ENCODE measurements at places on chromosomes 4 and X. TPM values are rescaled to one million over a fixed set of nuclear protein-coding genes. Genes with fewer than 3 reads are reported as not detected.
A peak's percentile ranks its signal among the peaks of the same experiment; 100 is the strongest.

GRCh38 chrX:54926978-54927377 is 6.4 kb downstream of the TRO start:
- H3K27me3 ChIP-seq = no peaks in the 10 kb centered on the region
- H3K36me3 ChIP-seq = no peaks in the 10 kb centered on the region
- H3K4me3 ChIP-seq = no peak overlapping the region

DNA sequence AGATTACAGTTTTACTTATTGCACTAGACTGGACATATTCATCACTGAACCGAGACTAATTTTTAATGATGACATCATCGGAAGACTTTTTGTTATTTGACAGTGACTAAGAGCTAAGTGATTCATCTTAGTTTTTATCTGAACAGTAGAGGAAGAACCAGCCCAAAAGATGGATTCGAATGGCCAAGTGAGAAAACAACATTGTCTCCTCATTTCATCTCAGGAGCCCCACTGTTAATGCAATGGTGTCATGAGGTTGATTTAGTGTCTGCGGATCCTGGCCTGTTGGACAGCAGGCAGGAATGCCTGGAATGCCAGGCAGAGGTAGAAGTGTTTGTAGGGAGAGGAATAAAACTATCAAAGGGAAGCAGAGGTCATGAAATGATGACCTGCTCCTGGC is 37.8 kb upstream of the HPF1 start:
- H3K4me1 ChIP-seq = no peaks in the 10 kb centered on the region
- no peaks in the 10 kb centered on the region for H3K27me3 ChIP-seq
- no peak for DNase-seq
- H3K4me3 ChIP-seq = no peak overlapping the region
- no peaks in the 10 kb centered on the region for H3K36me3 ChIP-seq
- no peak overlapping the region for H3K27ac ChIP-seq

GRCh38 chr4:124278477-124278876 is 434.1 kb downstream of the ANKRD50 start:
- H3K4me1 ChIP-seq = no peaks in the 10 kb centered on the region
- H3K36me3 ChIP-seq = no peaks in the 10 kb centered on the region
- H3K4me3 ChIP-seq = no peak overlapping the region
- no peaks in the 10 kb centered on the region for H3K27me3 ChIP-seq

- no peaks in the 10 kb centered on the region for H3K36me3 ChIP-seq
- DNase-seq = no peak
- H3K27ac ChIP-seq = no peak overlapping the region
These were observed 90.4 kb downstream of the ZC4H2 start for GRCh38 chrX:64885850-64886249.

The MAGEA4 gene
- not detected for total RNA-seq

DNA sequence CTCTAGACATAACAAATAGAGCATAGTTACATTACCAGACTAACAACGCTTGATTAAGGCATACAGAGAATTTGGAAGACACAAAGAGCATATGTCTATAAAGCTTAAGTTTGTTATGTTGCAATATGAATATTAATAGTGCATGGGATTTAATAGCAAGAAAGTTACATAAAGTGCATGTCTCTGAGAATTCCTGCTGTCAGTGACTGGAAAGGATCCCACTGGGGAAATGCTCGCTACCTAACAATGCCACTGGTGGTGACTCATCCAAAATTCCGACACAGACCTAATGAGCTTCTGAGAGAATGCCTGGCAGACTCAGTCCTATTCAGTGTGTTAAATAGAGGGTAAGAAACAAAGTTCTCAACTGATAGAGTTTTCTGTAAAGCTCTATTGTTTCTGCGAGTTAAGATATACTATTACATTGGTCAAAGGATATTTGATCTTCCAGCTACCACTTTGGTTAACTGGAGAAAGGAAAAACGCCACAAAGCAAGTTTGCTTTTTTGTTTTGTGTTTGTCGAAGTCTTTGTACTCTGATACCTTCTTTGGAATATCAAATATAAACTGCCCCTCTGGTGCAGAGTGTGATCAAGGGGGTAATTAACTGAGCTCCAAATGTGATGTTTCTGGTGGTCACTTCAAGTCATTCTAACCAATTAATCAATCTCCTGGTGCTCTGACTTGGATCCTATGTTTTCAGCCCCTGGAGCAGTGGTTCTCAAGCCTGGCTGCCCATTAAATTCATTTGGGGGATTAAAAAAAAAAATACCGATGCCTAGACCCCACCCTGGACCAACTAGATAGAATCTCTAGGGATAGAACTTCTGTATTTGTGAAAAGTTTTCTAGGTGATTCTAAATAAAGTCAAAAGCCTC is 107.9 kb downstream of the PALLD start:
- DNase-seq = no peak
- no peaks in the 10 kb centered on the region for H3K4me1 ChIP-seq
- no peak overlapping the region for H3K27ac ChIP-seq
- no peaks in the 10 kb centered on the region for H3K27me3 ChIP-seq
- no peaks in the 10 kb centered on the region for H3K36me3 ChIP-seq
- no peak overlapping the region for H3K4me3 ChIP-seq

GRCh38 chrX:96004386-96004785 is 680.3 kb upstream of the DIAPH2 start:
- H3K27ac ChIP-seq = no peak overlapping the region
- DNase-seq = no peak
- no peaks in the 10 kb centered on the region for H3K4me1 ChIP-seq
- H3K4me3 ChIP-seq = no peak overlapping the region

DNA sequence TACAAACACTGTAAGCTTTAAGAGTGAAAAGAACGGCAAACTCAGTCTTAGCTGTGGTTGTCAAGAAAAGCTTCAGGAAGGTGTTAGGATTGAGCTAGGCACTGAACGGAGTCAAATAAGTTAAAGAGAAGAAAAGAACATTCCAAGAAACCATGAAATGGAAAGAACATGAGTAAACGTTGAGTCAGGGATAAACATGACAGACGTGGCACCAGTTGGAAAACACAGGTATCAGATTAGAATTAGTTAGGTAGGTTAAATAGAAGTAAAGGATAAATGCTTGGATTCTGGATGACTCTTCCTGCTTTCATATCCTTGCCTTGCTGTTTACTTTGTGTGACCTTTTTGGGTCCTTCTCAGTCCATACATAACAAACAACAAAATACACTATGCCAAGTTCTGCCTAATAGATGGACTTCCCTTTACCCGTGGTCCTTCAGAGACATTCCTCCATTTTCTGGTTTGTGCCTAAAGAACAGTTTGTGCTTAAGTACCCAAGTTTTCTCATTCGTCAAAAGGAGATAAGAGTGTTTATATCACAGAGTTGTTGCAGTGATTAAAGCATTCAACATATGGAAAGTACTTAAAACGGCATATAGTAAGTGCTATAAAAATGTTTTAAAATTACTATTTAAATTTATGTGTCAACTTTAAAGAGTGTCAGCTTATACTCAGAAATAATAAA is 446.9 kb downstream of the TMA16 start:
- no peaks in the 10 kb centered on the region for H3K36me3 ChIP-seq
- no peak for DNase-seq
- no peaks in the 10 kb centered on the region for H3K4me1 ChIP-seq
- H3K27me3 ChIP-seq = no peaks in the 10 kb centered on the region
- no peak overlapping the region for H3K4me3 ChIP-seq

The C4orf33 gene
- 19.2 TPM for total RNA-seq

DNA sequence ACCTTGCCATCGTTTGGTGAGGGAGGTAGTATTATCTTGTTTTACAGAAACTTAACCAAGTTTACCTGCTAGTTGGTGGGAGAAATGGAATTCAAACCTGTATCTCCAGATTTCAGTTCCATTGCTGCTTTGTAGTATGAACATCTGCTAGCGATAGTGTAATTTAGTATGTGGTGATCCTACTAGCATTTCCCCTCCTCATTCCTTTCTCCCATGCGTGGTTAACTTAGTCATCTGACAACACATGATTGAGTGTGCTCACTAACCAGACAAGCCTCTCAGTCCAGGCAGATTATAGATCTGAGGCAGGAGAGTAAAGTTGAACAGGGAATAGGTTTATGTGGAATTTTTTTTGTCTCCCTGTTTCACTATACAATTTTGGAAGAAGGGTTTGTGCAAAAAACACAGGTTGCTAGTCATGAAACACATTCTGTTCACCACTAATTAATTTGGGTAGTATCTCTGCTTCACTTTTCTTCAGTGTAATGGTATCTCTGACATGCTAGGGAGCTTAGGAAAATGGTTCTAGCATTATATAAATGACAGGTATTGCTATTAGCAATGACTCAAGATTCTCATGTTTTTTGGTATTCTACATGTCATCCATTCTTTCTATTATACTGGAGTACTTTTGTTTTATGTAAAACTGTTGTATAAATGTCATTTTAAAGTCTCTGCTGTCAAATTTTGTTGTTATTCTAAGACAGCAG is 21.7 kb downstream of the RBPJ start:
- H3K27me3 ChIP-seq = no peaks in the 10 kb centered on the region
- no peaks in the 10 kb centered on the region for H3K36me3 ChIP-seq
- DNase-seq = no peak
- H3K4me1 ChIP-seq = peaks cover 10% of the 10 kb centered on the region

The GYG2 gene
- total RNA-seq = 0.70 TPM

The IL13RA2 gene
- not detected for total RNA-seq

DNA sequence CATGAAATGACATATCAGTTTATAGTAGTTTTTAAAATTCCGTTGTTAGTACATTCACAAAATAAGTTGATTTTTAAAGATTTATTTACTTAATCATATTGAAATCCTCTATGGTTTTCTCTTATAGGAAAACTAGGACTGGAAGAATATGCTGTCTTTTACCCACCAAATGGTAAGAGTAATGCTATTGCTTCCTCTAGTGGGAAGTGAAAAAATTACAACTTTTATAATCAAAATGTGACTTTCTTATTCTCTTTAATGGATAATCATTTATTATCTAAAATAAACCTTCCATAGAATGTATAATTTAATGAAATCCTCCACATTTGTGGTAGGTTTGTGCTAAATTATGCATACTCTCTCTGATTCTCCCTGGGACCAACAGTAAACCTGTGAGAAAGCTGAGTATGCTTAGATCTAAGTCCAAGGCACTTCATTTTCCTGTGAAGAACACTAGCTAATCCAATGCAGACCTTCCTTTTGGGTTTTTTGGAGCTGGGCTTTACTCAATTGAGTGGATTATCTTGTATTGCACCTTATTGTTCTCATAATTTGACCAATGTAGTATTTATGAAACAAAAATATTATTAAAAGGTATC is 136.2 kb downstream of the TBC1D19 start:
- no peaks in the 10 kb centered on the region for H3K4me1 ChIP-seq
- H3K27me3 ChIP-seq = no peaks in the 10 kb centered on the region
- DNase-seq = no peak

DNA sequence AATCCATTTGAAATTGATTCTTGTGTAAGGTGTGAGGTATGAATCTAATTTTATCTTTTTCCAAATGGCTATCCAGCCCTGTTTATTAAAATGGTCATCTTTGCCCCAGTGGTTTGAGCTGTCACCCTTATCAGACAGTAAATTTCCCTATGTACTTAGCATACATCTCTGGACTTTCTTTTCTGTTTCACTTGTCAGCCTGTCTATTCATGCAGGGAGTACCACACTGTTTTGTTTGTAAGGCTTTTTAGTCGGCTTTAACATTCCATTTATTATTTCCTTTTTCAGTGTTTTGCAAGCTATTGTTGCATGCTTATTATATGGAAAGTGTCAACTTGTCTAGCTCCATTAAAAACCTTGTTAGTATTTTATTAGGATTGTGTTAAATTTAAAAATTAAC is 155.8 kb downstream of the STAG2 start:
- no peak overlapping the region for H3K4me3 ChIP-seq
- H3K4me1 ChIP-seq = no peaks in the 10 kb centered on the region
- no peak for DNase-seq
- H3K27me3 ChIP-seq = no peaks in the 10 kb centered on the region
- no peak overlapping the region for H3K27ac ChIP-seq

GRCh38 chr4:122577189-122577553 is 43.7 kb downstream of the IL21 start:
- H3K27me3 ChIP-seq = no peaks in the 10 kb centered on the region
- DNase-seq = no peak
- no peaks in the 10 kb centered on the region for H3K4me1 ChIP-seq

GRCh38 chr4:33160126-33160525 is 2440.0 kb downstream of the PCDH7 start:
- no peaks in the 10 kb centered on the region for H3K4me1 ChIP-seq
- DNase-seq = no peak
- H3K27ac ChIP-seq = no peak overlapping the region
- no peak overlapping the region for H3K4me3 ChIP-seq
- H3K36me3 ChIP-seq = no peaks in the 10 kb centered on the region

DNA sequence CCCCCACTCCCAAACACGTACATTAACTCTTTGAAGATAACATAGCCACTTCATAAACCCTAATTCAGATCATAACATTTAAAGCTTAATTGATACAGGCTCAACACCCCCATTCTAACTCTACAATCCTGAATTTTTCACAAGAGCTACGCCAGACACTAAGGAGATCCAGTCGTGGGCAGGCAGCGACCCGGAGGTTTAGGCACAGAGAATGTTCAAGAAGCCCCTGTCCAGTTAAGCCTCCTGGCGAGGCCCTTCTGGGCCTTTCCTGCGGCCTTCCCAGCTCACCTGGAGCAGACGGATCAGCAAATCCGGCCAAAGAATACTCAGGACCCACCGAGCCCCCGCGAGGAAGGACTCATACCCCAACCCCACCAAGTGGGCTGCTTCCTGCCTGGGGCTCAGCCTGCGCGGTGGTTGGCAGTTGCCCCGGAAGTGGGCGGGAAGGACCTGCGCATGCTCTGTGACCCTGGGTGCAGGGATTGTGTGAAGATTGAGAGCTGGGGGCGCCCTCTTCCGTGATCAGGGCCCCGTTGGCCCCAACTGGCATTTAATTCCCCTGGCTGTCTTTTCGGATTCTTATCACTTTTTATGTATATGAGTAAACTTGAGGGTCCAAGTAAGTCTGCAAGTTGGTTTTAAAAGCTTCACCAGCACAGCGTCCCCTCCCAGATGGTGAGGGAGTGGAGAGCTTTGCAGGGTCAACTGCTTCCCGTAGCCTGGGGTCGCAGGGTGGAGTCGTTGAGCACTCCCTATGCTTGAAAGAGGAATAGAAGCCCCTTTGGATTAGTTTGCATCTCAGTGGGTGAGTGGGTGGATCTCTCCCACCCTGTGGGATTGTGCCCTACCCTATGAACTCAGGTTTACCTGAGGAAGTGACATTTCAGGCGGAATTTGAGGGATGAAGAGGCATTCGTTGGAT is at the start of gene TRIM61:
TRIM61 (minus strand) TSS at position 415 of the 922 bp plus-strand sequence. CDS start 7,655 bp downstream, outside the sequence.
- H3K27me3 ChIP-seq = no peaks in the 10 kb centered on the region
- peak within 1 kb of the TSS; percentile 58 for H3K27ac ChIP-seq
- no peak for DNase-seq

- no peak overlapping the region for H3K4me3 ChIP-seq
- H3K27ac ChIP-seq = no peak overlapping the region
These were observed 88.4 kb downstream of the ZXDA start for GRCh38 chrX:57821703-57822387.

The USP26 gene
- total RNA-seq = not detected

GRCh38 chrX:22628275-22628674 is 355.6 kb downstream of the CBLL2 start:
- H3K27me3 ChIP-seq = no peaks in the 10 kb centered on the region
- H3K27ac ChIP-seq = no peak overlapping the region

Measured in Peyer's patch (tissue), 4 donors.